Breast epithelium (tissue), 4 donors: ENCODE measurements at places on chromosomes 1 and 21. TPM values are rescaled to one million over a fixed set of nuclear protein-coding genes. Genes with fewer than 3 reads are reported as not detected.
A peak's percentile ranks its signal among the peaks of the same experiment; 100 is the strongest.

DNA sequence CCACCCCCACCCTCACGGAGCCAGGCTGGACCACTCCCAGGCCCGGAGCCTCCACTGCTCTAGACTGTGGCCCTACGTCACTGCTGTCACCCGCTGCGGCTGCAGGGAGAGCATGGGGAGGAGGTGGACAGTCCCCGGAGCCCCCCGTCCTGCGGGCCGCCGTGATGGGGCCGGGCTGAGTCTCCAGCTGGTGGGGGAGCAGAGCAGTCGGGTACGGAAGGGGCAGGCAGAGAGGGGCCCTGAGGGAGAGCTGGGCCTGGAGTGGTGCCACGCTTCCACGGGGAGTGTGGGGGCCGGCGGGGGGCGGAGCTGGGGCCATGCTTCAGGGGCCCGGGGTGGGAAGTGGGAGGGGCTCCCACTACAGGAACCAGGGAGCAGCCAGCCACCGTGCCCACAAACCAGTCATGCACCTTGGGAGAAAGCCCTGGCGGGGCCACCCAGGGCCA lies 98.9 kb upstream of the KCNK1 start:
- no peak for DNase-seq

DNA sequence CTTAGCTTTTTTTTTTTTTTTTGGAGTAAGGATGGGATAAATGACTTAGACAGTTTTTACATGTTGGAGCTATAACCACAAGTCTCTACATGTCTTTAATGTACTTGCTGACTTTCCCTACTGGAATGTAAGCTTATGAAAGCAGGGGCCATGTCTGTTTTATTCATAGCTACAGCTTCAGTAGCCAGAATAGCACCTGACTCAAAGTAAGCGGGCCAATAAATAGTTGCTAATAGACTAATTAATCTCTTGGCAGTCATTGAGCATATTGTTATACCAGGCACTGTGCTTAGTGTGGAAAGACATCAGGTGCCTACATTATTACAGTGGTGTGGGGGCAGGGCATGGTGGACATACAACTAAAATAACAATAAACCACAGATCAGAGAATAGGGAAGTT lies 84.4 kb upstream of the HOOK1 start:
- no peak for DNase-seq

- DNase-seq: no peak
These were observed at the start of gene AQP10 for GRCh38 chr1:154320882-154321608. Gene AQP10 (plus strand): TSS chr1:154321093. CDS start chr1:154321156, 63 bp downstream.

DNA sequence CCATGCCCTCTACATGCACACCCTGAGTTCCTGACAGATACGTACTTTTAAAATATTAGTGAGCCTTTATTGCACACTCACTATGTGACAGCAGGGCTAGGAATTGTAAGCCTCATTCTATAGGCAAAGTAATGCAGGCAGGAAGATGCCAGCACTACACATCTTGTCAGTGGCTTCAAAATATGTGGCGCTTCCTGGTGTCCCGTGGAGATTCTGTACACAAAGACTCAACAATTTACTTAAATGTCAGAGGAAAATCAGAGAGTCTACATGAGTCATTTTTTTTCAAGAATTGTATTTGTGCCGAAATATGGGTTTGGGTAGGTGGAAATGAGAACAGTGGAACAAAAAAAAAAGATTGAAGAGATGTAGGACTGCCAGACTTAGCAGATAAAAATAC lies 27.6 kb downstream of the RNASEL start:
- DNase-seq: no peak

DNA sequence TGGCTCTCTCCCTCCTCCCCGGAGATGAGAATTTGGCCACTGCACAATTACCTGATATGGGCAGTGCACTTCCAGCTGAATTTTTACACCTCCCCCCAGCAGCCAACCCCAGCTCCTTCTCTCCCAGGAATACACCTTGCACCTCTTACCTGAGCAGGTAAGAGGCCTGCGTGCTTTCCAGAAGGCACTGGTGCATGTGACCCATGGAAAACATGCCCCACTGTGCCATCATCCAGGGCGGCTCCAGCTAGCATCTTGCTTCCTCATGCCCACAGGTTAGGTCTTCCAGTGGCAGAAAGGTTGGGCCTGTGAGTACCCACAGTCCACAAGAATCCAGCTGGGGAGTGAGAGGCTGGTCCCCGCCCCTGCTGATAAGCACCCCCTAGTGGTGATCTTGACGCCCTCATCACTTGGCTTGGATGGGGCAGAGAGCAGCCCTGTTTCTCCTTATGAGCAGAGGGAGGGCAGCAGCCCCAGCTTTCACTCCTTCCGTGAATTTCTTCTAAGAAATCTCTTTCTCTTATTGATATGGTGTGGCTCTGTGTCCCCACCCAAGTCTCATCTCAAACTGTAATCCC lies 57.8 kb downstream of the EDARADD start:
- DNase-seq: no peak

- no peak for DNase-seq
These were observed 221.3 kb downstream of the TOMM20 start for GRCh38 chr1:234907208-234907939.

DNA sequence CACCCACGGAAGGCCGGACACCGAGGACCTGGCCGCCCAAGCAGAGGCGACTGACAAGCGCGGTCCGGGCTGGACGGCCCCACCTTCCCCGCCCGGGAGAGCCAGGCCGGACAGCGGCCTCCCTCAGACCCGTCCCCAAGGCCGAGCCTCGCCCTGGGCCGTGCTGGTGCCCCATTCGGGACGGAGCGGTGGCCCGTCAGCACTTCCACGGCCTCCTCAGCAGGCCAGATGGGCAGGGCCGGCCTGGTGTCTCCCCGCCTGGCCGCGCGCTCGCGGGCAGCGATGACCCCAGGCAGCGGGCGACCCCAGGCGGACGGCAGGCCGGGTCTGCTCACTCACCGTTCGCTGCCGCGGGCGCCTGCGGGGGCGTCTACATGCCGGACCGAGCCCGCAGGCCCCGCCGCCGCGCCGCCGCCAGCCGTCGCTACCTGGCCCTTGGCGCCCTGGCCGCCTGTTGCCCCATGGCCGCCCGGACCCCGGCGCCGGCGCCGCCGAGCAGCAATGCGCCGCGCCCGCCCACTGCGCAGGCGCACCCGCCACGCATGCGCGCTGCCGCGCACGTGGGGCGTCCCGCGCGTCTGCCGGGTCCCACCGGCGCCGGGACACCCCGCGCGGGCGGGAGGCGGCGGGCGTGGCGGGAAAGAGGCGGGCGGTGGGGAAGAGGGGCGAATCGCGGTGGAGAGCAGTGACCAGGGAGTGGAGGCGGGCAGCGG lies at the start of gene NADK:
NADK (minus strand) TSS at position 521 of the 713 bp plus-strand sequence. CDS start 13,064 bp downstream, outside the sequence.
- no peak for DNase-seq

DNA sequence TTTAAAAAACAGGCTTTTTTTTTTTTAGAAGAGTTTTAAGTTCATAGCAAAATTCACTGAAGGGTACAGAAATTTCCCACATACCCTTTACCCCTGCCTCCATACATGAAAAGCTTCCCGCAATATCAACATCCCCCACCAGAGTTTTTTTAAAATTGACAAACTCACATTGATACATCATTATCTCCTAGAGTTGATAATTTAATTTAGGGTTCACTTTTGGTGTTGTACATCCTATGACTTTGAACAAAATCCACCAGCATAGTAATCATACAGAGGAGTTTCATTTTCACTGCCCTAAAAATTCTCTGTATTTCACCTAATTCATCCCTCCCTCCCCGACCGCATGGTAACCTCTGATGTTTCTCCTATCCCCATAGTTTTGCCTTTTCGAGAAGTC lies 53.6 kb upstream of the KCNK2 start:
- no peak for DNase-seq

DNA sequence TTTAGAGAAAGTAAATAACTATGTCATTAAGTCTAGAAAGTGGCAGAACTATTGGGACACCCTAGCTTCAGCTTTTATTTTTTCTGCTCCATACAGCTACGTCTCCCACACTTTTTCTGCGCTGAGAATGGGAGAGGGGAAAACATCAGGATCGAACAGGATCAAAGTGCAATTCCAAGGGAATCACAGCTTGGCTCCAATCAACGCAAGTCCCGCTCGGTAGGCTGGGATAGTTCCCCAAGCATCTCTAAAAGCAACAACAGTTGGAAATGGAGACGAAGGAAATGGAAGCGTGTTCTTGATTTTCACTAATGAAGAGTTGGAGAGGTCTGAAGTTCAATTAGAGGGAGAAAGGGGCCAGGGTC lies 536 bp downstream of the HMGCL start:
- DNase-seq: no peak

GRCh38 chr1:79988401-79988800 lies 981.9 kb upstream of the ADGRL4 start:
- no peak for DNase-seq

DNA sequence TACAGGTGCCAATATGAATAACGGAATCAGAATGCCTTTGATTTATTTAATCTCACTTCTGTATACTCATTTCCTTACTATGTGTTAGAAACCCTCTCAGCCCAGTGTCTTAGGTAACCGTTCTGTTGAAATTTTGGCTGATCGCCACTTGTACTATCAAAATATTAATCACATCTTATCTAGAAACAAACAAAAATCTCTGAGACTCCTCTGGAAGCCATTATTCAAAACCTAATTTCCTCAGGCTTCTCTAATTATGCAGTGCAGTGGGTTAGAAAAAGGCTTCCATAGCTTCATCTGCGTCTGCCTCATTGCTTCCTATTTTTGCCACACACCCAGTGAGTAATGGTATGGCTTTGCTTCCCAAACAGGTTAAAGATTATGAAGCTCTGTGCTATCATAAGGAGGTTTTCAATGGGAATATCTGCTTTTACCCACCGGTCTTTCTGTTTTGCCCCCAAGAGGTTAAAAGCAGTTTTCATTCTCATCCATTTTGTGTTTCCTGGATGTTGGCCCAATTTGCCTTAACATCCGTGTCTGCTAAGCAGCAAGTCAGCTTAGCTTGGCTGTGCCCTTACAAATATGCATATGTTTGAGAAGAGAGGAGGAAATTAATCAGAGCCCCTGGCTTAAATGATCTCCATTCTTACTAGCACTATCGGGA lies 129.6 kb downstream of the RYR2 start:
- DNase-seq: no peak

GRCh38 chr1:226702957-226703831 lies 35.9 kb downstream of the ITPKB start:
- peak; percentile 74 for DNase-seq

DNA sequence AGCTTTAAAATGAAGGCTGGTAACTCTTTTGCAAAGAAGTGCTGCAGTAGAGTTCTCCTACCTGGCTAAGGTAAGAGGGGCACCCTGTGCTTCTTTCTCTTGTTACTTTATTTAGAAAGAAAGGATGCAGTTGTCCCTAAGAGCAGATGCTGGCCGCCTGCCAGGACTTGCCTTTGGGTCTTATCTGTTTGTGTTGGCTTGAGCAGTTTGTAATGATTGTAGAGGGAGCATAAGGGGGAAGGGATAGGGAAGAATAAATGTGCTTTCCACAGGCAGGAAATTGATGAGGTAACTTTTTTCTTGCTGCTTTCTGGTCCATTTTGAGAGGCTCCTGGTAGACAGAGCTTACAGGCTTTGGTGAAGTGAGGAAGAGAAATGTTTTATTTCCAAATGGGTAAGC lies 229.6 kb downstream of the HHAT start:
- DNase-seq: no peak

- DNase-seq: no peak
These were observed 67.3 kb downstream of the VCAM1 start for GRCh38 chr1:100786870-100787269.

DNA sequence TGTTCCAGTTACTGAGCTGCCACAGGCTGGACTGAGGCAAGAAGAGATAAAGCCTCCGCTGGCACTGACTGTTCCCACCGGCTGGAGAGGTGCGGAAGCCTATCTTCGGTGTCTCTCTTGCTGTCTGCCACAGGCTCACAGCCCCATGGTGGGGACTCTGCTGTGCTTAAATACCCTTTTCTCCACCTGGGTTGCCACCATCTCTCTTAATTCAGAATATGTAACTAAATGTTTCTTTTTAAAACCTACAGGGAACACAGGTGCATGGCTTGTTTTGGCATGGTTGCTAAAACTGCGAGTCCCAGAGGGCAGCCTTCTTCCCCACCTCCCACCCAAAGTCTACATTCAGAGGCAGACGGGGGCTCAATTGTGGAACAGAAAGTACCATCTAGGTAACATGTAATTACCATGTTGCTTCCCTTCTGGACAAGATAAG lies 8.1 kb upstream of the LBR start:
- no peak for DNase-seq

CCDC24 gene
- 12.3 TPM for total RNA-seq

CHODL gene
- 0.32 TPM for total RNA-seq

SLAMF9 gene
- not detected for total RNA-seq
